ENCODE measurements at places on chromosomes 2 and 18.
A peak's percentile ranks its signal among the peaks of the same experiment; 100 is the strongest.

DNA sequence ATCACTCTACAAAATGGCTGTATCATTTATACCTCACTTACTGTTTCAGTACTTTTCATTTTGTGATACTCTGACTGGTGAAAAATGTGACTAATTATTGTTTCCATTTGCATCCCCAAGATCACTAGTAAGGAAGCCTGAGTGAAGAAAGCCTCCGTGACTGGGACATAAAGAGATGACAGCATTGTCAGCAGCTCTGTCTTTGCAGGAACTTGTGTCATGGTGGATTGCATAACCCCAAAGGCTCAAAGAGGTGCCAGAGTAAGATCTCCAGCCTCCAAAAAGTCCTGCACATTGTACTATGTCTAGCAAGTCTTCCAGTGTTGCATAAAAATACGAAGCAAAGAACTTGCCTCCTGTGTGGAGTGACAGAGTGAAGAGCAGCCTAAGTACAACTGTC is 187.5 kb upstream of the CRIM1 start:
- H3K4me1 ChIP-seq: peaks cover 11% of the 10 kb centered on the region
- no peaks in the 10 kb centered on the region for H3K36me3 ChIP-seq
- H3K4me3 ChIP-seq: no peak overlapping the region
- no peaks in the 10 kb centered on the region for H3K27me3 ChIP-seq
- DNase-seq: no peak
- no peak overlapping the region for H3K27ac ChIP-seq

DNA sequence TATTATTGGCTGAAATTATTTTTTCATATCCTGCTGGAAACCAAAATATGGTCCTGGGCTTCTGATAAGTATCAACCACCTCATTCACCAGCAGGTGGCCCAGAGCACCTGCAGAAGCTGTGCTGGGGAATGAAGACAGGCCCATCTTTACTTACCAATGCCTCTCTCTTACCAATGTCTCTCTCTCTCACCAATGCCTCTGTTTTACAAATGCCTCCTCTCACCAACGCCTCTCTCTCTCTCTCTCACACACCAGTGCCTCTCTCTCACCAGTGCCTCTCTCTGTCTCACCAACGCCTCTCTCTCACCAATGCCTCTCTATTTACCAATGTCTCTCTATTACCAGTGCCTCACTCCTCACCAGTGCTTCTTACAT is 2.3 kb upstream of the MAL start:
- H3K4me3 ChIP-seq: peak overlapping the region; percentile 74
- no peak for DNase-seq
- peaks cover 32% of the 10 kb centered on the region for H3K4me1 ChIP-seq
- H3K27me3 ChIP-seq: peaks cover 60% of the 10 kb centered on the region
- no peaks in the 10 kb centered on the region for H3K36me3 ChIP-seq

DNA sequence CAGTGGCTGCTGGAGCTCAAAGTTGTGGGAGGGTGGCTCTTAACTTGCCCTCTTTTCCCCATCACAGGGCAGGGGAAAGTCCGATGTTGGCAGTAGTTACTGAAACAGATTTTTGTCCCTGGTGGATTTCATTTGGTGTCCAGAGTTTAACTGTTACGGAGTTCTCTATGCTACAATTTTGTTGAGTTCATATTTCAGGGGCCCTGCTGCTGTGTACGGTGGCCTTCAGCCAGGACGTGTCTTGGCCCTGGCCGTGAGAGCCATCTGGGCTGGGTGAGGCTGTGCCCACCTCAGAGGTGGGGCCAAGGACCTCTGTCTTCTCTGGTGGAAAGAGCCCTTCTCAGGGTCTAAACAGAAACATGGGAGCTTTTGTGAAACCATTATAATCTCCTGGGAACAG is 67.4 kb downstream of the SH3YL1 start:
- peaks cover 9% of the 10 kb centered on the region for H3K4me1 ChIP-seq
- no peak for DNase-seq
- H3K36me3 ChIP-seq: no peaks in the 10 kb centered on the region
- no peaks in the 10 kb centered on the region for H3K27me3 ChIP-seq
- no peak overlapping the region for H3K4me3 ChIP-seq

DNA sequence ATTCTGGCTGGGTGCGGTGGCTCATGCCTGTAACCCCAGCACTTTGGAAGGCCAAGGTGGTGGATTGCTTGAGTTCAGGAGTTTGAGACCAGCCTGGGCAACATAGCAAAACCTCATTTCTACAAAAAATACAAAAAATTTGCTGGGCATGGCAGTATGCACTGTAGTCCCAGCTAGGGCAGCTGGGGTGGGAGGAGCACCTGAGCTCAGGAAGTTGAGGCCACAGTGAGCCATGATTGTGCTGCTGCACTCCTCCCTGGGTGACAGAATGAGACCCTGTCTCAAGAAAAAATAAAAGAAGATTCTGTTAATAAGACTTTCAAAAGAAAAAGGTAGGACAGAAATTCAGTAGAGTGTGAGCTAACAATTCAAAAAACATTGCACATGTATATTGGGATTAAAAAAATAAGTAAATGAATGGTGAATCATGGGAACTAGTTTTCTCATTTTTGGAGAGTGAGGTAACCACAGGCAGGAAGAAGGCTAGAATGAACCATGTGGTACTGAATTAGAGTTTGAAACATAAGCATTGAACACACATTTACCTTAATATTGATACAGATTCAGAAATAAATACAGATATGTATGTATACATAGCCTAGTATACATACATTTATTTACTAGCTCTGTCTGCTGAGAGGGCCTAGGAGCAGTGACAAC is 53.5 kb downstream of the NCOA1 start:
- no peak overlapping the region for H3K27ac ChIP-seq
- DNase-seq: no peak
- no peak overlapping the region for H3K4me3 ChIP-seq
- peaks cover 22% of the 10 kb centered on the region for H3K36me3 ChIP-seq
- H3K4me1 ChIP-seq: no peaks in the 10 kb centered on the region

DNA sequence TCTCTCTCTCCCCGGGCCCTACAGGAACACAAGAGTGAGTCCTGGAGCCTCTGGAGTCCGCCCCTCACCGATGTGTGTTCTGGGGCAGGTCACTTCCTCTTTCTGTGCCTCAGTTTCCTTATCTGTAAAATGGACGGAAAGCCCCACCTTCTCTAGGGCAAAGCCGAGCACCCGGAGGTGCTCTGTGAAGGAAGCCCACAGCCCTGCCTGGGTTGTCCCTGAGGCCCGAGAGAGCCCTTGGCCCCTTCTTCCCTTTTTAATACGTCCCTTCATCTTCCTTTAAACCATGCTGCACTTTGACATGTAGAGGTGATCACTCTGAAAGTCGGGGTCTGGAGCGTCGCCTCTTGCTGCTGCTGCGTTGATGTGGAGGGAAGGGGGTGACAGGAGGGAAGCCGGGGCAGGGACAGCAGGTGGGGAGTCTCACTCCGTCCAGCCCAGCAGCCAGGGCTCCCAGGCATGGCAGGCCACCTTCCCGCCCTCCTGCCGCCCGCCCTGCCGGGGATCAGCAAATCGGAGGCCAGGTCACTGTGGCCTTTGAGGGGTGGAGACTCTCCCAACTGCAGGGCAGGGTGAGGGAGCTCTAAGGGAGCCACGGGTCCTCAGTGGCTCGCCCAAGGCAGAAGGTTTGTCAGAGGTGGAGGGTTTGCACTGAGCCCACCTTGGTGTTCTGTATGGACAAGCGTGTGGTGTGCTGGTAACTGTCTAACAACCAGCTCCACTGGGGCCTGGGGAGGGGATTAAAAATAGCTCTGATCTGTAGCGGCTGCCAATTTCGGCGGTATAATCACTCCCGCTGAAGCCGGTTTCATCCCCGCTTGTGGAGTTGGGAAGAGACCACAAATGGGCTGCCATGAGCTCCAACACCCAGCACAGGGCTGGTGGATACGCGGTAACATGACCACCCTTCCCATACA is 135.9 kb upstream of the ID2 start:
- peaks cover 51% of the 10 kb centered on the region for H3K4me1 ChIP-seq

DNA sequence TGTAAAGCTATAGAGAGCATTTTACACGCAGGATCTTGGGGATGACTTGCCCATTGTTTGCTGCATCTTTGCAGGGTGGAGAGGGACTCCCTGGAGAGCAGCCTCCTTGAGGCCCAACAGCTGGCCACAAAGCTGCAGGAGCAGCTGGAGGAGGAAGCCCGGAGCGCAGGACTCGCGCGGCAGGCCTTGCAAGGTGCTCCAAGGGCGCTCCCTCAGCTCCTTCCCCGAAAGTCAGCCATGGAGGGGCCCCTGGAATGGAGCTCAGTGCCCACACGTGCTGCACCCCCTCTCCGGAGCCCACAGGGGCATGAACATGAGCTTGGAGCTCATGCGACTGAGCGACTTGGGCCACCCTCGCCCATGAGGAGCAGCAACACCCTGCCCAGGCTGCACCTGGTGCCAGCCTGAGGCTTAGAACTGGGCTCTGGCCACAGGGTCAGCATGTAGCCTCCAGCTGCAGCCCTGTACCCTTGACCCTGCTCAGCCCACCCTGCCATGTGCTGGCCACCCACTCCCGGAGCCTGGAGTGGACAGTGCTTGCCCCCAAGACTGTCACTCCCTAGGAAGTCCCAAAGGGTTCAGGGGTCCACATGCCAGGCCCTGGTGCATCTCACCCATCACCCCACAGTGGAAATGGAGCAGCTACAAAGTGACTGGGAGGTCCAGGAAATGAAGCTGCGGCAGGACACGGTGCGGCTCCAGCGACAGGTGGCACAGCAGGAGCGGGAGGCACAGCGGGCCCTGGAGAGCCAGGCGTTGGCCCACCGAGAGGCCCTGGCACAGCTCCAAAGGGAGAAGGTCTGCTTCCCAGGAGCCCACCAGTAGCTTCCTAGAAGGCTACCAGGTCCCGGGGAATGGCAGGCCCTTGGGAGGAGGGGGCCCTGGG is 43.0 kb downstream of the CROCC2 start:
- no peaks in the 10 kb centered on the region for H3K27me3 ChIP-seq
- no peak overlapping the region for H3K4me3 ChIP-seq
- no peaks in the 10 kb centered on the region for H3K36me3 ChIP-seq
- peaks cover 15% of the 10 kb centered on the region for H3K4me1 ChIP-seq
- peak; percentile 67 for DNase-seq

- no peak overlapping the region for H3K27ac ChIP-seq
- no peak overlapping the region for H3K4me3 ChIP-seq
- H3K4me1 ChIP-seq: no peaks in the 10 kb centered on the region
- no peaks in the 10 kb centered on the region for H3K36me3 ChIP-seq
- H3K27me3 ChIP-seq: no peaks in the 10 kb centered on the region
These were observed 94.0 kb downstream of the NYAP2 start for GRCh38 chr2:225493420-225494099.

DNA sequence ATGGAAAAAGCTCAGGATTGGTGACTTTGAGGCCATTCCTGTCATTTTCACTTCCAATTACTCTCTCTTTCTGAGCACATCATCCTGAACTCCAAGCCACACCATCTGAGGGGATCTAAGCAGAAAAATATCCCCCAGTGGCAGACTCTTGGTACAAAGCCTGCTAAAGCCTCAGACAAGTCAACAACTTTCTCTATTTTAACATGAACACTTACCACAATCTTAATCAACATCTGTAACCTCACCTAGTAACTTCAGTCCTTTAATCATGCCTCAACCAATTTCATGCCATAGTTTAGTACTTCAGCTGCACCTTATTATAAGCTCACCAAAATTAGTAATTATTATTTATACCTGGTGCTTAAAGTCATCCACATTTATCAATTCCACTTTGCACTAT is 128.9 kb downstream of the DTNB start:
- H3K4me3 ChIP-seq: no peak overlapping the region
- no peaks in the 10 kb centered on the region for H3K27me3 ChIP-seq
- peaks cover 4% of the 10 kb centered on the region for H3K36me3 ChIP-seq

DNA sequence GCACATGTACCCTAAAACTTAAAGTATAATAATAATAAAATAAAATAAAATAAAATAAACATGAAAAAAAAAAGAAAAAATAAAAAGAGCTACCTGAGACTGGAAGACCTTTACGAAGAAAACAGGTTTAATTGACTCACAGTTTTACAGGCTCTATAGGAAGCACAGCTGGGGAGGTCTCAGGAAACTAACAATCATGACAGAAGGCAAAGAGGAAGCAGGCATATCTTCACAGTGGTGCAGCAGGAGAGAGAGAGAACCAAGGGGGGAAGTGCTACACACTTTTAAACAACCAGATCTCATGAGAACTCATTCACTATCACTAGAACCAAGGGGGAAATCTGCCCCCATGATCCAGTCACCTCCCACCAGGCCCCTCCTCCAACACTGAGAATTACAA is 379.3 kb upstream of the VWC2L start:
- H3K27me3 ChIP-seq: no peaks in the 10 kb centered on the region
- no peak overlapping the region for H3K27ac ChIP-seq
- H3K4me3 ChIP-seq: no peak overlapping the region
- H3K4me1 ChIP-seq: no peaks in the 10 kb centered on the region

DNA sequence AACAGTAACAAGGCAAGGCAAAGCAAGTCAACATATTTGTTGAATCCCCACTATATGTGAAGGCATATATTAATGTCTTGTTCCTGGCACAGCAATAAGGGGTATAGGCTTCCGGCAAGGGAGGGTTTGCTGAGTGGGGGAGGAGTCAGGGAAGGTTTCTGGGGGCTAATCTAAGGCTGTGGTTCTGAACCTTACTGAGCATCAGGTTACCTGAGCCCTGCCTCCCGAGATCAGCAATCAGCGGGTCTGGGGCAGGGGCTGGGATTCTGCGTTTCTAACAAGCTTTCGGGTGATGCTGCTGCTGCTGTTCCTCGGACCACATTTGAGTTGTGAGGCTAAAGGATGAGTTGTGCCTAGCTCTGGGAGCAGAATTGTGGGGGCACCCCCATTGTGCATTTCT is 401.7 kb upstream of the SPRED2 start:
- no peaks in the 10 kb centered on the region for H3K36me3 ChIP-seq
- H3K27me3 ChIP-seq: no peaks in the 10 kb centered on the region
- peaks cover 15% of the 10 kb centered on the region for H3K4me1 ChIP-seq
- no peak overlapping the region for H3K27ac ChIP-seq
- DNase-seq: no peak

- no peak for DNase-seq
- H3K27ac ChIP-seq: no peak overlapping the region
- H3K4me1 ChIP-seq: peaks cover 11% of the 10 kb centered on the region
- H3K4me3 ChIP-seq: no peak overlapping the region
- H3K36me3 ChIP-seq: no peaks in the 10 kb centered on the region
These were observed 593.1 kb downstream of the RNF144A start for GRCh38 chr2:7510353-7510752.

- no peak for DNase-seq
- peaks cover 26% of the 10 kb centered on the region for H3K27me3 ChIP-seq
- no peaks in the 10 kb centered on the region for H3K36me3 ChIP-seq
- H3K27ac ChIP-seq: no peak overlapping the region
- H3K4me1 ChIP-seq: peaks cover 12% of the 10 kb centered on the region
These were observed 34.7 kb upstream of the LPIN1 start for GRCh38 chr2:11711751-11712150.

- DNase-seq: peak; percentile 70
- no peak overlapping the region for H3K27ac ChIP-seq
- H3K27me3 ChIP-seq: no peaks in the 10 kb centered on the region
- peaks cover 27% of the 10 kb centered on the region for H3K4me1 ChIP-seq
These were observed 722 bp downstream of the MAP4K4 start for GRCh38 chr2:101698014-101698843.

- no peak overlapping the region for H3K4me3 ChIP-seq
- peaks cover 8% of the 10 kb centered on the region for H3K4me1 ChIP-seq
- DNase-seq: no peak
- H3K27me3 ChIP-seq: no peaks in the 10 kb centered on the region
- H3K27ac ChIP-seq: peak overlapping the region; percentile 76
These were observed 172.3 kb downstream of the ALK start for GRCh38 chr2:29749041-29749440.

GRCh38 chr2:38146907-38147307 is 71.0 kb upstream of the CYP1B1 start:
- DNase-seq: no peak
- H3K4me1 ChIP-seq: peaks cover 18% of the 10 kb centered on the region
- peak overlapping the region; percentile 86 for H3K27ac ChIP-seq
- peak overlapping the region; percentile 58 for H3K4me3 ChIP-seq
- no peaks in the 10 kb centered on the region for H3K27me3 ChIP-seq
